ENCODE measurements at places on chromosomes 1 and 21. TPM values are rescaled to one million over a fixed set of nuclear protein-coding genes. Genes with fewer than 3 reads are reported as not detected.

The ADORA3 gene
- not detected for total RNA-seq

The CNIH3 gene
- 0.57 TPM for total RNA-seq

The GPX7 gene
- total RNA-seq: 0.10 TPM

The CORT gene
- total RNA-seq: not detected

The SHISA4 gene
- total RNA-seq: 20.1 TPM

The CYP4Z1 gene
- total RNA-seq: not detected

The PCBP3 gene
- 1.1 TPM for total RNA-seq

Measured in A549 treated with RU486 at 1 μM for 4 hours (cell line).